ENCODE measurements at places on chromosomes 11 and 22.

DNA sequence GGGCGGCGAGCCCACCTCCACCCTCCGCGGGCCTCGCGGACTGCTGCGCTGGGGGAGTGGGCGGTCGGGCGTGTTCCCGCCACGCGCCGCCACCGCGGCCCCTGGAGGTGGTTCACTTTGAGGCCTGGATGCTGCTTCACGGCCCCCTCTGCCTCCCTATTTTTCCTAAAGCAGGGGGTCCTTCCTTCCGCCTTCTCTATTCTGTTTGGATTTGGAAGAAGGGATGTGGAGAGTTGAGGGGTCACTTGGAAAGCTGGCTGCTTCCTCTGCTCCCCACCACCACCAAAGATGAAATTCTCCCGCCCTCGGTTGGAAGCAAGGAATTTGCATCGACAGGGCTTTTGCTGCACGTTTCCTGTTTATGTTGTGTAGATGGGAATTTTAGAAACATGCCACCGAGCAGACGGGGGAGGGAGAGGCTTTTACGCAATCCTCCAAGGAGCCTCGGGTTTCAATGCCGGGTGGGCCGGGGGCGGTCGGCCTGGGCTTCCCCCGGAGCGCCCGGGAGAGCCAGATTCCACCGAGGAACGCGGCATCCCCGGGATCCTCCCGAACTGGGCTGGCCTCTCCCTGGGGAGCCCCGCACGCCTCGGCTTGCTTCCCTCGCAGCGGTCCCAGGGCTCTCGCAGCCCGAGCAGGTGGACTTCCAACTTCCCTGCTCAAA lies 403 bp upstream of the SBF2 start:
- DNase-seq = no peak

GRCh38 chr11:132242632-132243031 lies 872.2 kb downstream of the NTM start:
- no peak for DNase-seq

GRCh38 chr22:42615092-42615859 lies 593 bp upstream of the POLDIP3 start:
- peak; percentile 87 for DNase-seq

- no peak for DNase-seq
Measured at GRCh38 chr11:63560506-63561180, 2.5 kb downstream of the PLAAT2 start.

DNA sequence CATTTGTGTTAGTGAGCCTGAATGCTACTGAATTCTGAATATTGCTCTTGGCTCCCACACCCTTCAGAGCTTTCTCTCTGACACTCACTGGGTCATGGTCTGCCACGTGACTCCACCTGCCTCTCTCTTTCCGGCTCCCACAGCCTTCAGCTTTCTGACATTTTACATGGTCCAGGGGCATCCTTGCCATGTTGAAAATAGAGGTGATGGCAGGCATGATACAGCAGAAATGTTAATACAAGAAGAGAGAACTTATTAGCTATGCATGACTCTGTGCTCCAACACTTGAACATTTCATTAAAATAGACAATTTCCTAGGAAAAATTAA lies 90.3 kb upstream of the CLDN5 start:
- DNase-seq = no peak

DNA sequence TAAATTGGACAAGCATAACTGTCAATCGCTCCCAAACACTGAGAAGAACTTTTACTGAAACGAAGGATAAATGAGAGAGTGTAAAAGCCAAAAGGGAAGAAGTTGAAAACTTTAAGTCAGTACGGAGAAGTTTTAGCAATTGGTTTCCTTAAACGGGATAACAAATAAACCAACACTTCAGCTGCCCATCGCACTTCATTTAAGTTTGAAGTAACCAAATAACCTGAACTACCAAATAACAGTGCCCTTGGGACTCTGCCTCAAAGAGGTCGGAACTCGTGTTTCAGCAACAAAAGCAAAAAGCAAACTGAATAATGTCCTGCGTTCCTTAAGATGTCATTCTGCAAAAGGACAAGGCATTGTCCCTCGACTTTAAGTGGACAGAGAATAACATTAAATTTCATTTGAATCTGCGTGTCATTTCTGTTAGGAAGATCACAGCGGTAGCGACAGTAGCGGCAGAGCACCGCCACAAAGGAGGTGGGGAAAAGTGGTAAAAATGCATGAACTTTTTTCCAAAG lies 127.0 kb upstream of the C11orf58 start:
- DNase-seq = no peak

DNA sequence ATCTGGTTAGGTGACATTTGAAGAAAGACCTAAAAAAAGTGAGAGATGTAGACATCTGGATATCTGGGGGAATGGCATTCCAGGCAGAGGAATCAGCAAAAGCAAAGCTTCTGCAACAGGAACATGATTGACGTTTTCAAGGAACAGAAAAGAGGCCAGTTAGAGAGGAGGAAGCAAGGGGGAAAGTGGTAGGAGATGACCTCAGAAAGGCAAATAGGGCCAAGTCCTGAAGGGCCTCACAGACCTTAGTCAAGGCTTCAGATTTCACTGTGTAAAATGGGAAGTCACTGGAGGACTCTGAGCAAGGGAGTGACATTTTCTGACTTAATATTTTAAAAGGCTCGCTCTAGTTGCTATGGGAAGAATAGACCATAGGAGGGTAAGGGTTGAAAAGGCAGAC lies 9.7 kb downstream of the DEUP1 start:
- DNase-seq = no peak

DNA sequence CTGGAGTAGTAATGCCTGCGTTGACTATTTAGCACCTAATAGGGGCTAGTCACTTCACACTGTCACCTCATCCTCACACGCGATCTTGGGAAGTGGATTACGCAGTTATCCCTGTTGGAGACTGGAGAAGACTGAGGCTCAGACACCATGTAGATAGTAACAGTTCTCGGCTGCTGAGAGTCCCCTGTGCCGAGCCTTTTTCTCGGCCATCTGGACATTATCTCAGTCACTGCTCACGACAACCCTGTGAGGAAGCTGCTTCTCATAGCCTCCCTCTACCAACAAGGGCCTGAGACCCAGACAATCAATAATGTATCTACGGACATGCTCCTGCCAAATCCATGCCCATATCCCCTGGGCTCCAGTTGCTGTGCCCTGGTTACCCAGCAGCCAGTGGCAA lies 25.9 kb downstream of the SCUBE1 start:
- DNase-seq = no peak

DNA sequence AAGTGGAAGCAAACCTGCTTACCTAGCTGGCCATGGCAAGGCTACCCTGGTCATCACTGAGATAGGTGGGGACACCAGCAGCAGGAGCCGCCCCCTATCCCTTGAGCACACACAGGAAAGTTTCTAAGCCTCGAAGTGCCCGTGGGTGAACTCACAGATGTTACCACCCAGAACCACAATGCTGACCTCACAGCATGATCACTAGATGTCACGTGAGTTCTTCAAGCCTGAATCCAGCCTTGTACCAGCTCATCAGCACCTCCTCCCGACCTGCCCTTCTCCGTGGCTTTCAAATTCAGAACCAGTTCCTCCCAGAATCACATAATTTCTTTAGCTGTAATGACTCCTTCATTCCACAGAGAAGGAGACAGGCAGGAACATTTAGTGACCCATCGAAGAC lies 24.7 kb upstream of the TIMP3 start:
- no peak for DNase-seq

- no peak for DNase-seq
Measured at GRCh38 chr11:1499899-1500298, 13.3 kb upstream of the MOB2 start.

- DNase-seq = no peak
Measured at GRCh38 chr11:65541093-65541982, 16.5 kb downstream of the SCYL1 start.

DNA sequence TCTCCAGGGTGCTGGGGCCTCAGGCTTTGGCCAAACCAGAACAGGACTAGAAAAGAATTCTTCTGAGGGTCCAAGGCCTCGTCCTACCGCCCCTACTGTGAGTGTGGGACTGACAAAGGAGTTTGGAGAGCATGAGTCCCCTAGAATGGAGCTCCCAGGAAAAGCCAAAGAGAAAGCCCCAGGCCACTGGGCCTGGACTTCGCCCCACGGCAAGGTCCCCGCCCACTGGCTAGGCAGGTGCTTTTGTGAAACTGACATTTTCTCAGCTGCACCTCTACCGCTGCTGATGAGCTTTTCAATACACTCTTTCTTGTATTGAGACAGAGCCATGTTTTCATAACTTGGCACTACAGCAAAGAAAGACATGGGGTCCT lies 9.7 kb upstream of the FGF3 start:
- no peak for DNase-seq

Measured in type B pancreatic cell (in vitro differentiated cells).